Camera-type eye (tissue), 1 donor: ENCODE measurements at places on chromosomes 5 and 9. TPM values are rescaled to one million over a fixed set of nuclear protein-coding genes. Genes with fewer than 3 reads are reported as not detected.

The LPAR1 gene
- total RNA-seq, result 50.1 TPM

The ESM1 gene
- total RNA-seq, result 3.6 TPM

The GABRA6 gene
- not detected for total RNA-seq

The SPATA6L gene
- 4.7 TPM for total RNA-seq

The USP20 gene
- total RNA-seq, result 20.7 TPM

The PTPDC1 gene
- total RNA-seq, result 21.9 TPM

The WDR38 gene
- not detected for total RNA-seq

The ENTREP1 gene
- 16.7 TPM for total RNA-seq

The GLRX gene
- total RNA-seq, result 6.7 TPM

The SPINK6 gene
- not detected for total RNA-seq

The SH3GL2 gene
- total RNA-seq, result 18.0 TPM

The CA9 gene
- total RNA-seq, result 0.88 TPM

The CCDC171 gene
- 25.2 TPM for total RNA-seq

The LIFR gene
- 60.8 TPM for total RNA-seq

The FAM153A gene
- 1.9 TPM for total RNA-seq

The FAM81B gene
- not detected for total RNA-seq

The PCDHGB5 gene
- total RNA-seq, result 23.4 TPM

The RETREG1 gene
- total RNA-seq, result 39.2 TPM

The BRINP1 gene
- 15.3 TPM for total RNA-seq

The DAB2IP gene
- 38.5 TPM for total RNA-seq

The TBCA gene
- 73.8 TPM for total RNA-seq

The CEP72 gene
- total RNA-seq, result 9.2 TPM

The ADCY2 gene
- total RNA-seq, result 17.5 TPM

The C5orf58 gene
- total RNA-seq, result not detected

The FABP6 gene
- total RNA-seq, result not detected

The LPCAT1 gene
- total RNA-seq, result 132 TPM

The RLN1 gene
- 0.82 TPM for total RNA-seq

The QRFP gene
- not detected for total RNA-seq

The GNA14 gene
- total RNA-seq, result 4.3 TPM

The FAM163B gene
- total RNA-seq, result not detected

The FCN2 gene
- not detected for total RNA-seq

The LURAP1L gene
- total RNA-seq, result 32.5 TPM

The NUTM2G gene
- not detected for total RNA-seq

The NR6A1 gene
- total RNA-seq, result 3.2 TPM
